ENCODE measurements at places on chromosomes 7 and 10.
A peak's percentile ranks its signal among the peaks of the same experiment; 100 is the strongest.

DNA sequence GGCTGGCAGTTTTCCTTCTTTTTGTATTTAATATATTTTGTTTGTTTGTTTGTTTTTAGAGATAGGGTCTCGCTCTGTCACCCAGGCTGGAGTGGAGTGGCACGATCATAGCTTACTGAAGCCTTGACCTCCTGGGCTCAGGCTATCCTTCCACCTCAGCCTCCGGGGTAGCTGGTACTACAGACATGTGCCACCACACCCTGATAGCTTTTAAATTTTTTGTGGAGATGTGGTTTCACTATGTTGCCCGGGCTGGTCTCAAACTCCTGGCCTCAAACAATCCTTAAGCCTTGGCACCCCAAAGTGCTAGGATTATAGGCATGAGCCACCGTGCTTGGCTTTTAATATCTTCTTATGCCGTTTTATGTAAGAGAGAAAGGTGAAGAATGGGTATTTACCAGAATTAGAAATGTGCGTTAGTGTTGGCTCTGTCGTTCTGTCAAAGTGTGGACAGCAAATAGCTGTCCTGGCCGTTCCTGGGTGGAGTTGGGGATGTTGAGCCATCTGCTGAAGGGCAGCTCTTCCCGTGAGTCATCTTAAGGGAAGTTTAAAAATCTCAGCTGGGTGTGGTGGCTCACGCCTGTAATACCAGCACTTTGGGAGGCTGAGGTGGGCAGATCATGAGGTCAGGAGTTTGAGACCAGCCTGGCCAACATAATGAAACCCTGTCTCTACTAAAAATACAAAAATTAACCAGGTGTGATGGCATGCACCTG is 14.8 kb downstream of the OGDH start:
- DNase-seq: peak; percentile 92

DNA sequence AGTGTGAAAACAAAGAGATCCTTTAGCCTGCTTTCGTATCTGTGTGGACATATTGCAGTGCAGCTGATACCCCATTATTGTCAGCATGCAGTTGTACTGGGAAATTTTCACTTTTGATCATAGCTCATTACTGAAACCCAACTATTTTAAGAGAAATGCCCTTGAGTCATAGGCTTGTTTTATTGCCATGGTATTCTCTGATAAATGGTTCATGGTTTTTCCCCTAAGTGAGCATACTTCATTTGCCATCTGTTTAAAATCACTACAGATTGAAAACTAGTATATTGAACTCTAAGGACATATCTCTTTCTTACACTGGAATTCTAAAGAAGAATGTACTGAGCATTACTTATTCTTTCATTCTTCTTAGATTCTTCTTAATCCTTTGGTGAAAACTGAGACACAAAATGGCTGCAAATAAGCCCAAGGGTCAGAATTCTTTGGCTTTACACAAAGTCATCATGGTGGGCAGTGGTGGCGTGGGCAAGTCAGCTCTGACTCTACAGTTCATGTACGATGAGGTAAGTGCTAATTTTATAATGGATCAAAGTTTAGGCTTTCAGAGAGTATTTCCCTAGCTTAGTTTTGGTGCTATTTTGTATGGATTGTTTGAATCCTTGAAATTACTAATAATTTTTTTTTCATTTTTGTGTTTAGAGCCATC is 63.0 kb downstream of the RALA start:
- DNase-seq: no peak

DNA sequence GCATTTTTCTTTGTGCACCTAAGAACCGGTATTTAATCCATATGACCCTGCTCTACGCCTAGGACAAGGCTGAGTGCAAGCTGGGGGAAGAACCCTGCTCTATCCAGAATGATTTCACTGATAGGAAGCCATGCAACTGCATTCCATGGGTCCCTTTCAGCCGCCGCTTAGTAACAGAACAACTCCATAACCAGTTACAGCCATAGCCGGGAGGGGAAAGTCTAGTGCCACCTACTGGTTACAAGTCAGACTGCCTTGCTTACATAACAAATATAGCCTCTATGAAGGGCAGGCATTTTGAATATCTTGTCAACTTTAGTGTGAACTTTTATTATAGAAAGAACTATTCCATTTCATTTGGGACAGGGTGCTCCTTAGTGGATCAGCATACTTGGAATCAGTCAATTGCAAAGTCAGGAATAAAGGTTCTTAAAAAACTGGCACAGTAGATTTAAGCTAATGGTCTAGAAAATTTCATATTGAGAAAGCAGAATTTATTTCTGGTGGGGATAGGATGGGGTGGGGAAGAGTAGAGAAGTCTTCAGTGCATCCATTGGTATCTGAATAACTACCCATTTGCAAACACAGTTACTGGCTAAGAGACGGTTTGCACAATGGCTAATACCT is 521.7 kb downstream of the ADRA2A start:
- peak; percentile 14 for DNase-seq

DNA sequence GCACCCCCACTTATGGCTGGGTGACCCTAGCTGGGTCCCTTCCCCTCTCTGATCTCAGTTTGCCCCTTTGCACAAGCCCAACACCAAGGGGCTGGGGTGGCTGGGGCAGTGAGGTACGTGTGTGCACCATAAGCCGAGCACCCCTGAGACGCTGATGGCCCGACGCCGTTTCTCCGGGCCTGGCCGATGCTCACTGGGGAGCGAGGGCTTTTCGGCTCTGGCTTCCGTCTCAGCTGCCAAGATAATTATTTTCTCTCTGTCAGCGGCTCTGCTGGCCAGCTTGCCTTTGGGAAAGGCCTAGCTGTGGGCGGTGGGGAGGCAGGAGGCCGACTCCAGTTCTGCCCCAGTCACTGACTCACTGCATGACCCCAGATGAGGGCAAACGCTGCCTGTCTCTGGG is 91.0 kb downstream of the ZMIZ1 start:
- no peak for DNase-seq

- DNase-seq: no peak
Measured at GRCh38 chr10:6770846-6771245, 190.8 kb upstream of the PRKCQ start.

DNA sequence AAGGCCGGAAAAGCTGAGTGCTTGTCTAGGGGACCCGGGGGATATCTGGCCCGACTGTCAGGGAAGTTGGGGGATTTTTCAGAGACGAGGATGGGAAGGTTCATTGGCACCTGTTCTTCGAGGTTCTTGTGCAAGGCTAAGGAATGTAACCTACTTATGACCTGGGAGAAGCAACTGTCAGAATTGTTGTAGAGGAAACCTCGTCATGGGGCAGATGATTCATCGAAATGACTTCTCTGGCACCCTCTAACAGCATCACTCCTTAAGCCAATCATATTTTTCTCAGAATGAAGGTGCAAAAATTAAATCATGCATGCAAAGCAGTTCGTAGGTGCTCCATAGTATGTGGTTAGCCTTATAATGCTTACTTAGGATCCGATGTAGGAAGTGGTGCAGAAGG is 58.6 kb downstream of the PLXDC2 start:
- peak; percentile 16 for DNase-seq

- no peak for DNase-seq
Measured at GRCh38 chr10:47248386-47249090, 51.5 kb upstream of the GDF10 start.

GRCh38 chr7:145331522-145331921 is 495.7 kb upstream of the TPK1 start:
- no peak for DNase-seq

GRCh38 chr10:30973737-30974136 is 57.9 kb downstream of the ZNF438 start:
- no peak for DNase-seq

- DNase-seq: no peak
Measured at GRCh38 chr10:114654822-114655575, 3.1 kb downstream of the ABLIM1 start.

All from CD14-positive monocyte (primary cell).